ENCODE measurements at places on chromosomes 2 and 18.

GRCh38 chr18:45198526-45198925, 416.8 kb upstream of the SLC14A2 start:
- DNase-seq, result no peak

DNA sequence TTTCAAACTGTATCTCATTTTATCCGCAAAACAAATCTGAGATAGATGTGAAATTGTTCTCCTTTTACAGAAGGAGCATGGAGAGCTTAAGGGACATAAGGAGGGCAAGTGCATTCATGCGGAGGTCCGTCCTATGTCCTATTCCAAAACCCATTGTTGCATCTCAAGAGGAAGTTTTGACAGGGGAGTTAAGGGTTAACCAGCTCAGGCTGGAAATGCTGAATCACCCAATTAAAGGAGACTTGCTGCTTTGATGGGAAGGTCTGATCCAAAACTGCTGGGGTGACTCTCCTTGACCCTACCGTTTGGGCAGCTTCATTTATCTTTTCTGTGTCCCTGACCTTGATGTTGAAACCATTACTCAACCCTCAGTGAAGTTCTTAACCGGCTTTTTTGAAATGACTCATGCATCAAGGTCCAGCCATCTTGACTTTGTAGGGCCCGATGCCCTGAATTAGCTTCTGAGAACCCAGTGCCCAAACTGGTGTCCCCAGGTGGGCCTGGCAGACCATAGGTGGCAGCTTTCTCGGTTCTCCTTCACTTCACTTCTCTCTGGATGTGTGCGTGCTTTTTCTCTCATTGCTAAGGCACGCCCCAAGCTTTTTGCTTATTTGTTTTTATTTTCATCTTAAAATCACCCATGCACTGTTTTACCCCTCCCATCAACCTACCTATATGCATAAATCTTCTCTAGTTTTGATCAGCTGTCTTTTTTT, 15.9 kb upstream of the TXNDC2 start:
- DNase-seq, result peak; percentile 72

DNA sequence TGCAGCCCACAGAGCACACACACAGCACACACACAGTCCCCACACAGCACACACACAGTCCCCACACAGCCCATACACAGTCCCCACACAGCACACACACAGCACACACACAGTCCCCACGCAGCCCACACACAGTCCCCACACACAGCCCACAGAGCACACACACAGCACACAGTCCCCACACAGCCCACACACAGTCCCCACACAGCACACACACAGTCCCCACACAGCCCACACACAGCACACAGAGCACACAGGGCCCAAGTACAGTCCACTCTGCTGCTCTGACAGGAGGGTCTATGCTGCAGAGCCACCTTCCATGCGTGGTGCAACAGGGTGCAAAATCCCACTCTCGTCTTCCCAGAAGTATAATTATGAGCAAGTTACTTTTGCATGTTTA, 240.5 kb upstream of the SALL3 start:
- no peak for DNase-seq

DNA sequence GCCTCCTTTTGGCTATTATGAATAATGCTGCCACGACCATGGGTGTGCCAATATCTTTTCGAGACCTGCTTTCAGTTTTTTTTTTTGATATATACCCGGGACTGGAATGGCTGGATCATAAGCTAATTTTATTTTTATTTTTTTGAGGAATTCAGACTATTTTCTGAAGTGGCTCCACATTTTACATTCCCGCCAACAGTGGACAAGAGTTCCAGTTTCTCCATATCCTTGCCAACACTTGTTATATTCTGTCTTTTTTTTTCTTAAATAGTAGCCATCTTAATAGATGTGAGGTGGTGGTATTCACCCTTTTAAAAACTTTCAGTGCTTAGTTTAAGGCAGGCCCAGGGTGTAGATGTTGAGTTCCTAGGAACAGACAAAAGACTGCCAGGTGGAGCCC, 11.8 kb downstream of the LPIN1 start:
- no peak for DNase-seq

GRCh38 chr18:66754335-66754734, 150.4 kb upstream of the CDH19 start:
- DNase-seq, result no peak

Data from AG08395 (cell line).